ENCODE measurements at places on chromosomes 5 and 9.

DNA sequence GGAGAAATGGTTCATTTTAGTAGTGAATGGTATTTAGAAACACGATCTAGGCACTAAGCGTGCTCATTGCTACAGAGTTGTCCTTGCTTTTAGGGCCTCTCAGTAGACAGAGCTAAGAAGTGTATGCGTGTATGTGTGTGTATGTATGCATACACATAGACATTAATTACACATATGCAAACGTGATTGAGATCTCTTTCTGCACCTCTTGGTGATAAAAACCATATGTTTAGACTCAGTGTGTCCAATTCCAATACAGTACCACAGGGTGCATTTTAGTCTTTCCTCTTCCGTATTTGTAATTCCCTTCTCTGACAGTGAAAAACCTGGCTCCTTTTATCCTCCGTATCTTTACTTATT, 13.1 kb downstream of the TRIO start:
- DNase-seq = no peak

- DNase-seq = no peak
Observed at GRCh38 chr5:7755958-7756357, 95.0 kb downstream of the CFAP90 start.

GRCh38 chr9:2163231-2163885, 148.2 kb downstream of the SMARCA2 start:
- DNase-seq = no peak

DNA sequence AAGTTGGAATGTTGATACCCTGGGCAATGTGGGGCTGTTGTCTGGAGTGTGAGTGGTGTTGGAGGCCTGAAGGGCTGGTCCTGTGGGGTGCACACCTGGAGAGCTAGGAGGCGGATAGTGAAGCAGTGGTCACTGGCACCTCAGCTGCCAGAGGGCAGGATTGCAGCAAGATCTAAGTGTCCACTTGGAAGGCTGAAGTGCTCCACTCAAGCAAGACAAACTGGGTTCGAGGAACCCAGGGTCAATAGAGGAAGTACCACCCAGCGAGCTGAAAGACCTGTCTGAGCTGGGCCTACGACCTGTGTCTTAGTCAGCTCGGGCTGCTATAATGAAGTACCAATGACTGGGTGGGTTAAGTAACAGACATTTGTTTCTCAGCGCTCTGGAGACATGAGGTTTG, 39.7 kb upstream of the TJP2 start:
- no peak for DNase-seq

DNA sequence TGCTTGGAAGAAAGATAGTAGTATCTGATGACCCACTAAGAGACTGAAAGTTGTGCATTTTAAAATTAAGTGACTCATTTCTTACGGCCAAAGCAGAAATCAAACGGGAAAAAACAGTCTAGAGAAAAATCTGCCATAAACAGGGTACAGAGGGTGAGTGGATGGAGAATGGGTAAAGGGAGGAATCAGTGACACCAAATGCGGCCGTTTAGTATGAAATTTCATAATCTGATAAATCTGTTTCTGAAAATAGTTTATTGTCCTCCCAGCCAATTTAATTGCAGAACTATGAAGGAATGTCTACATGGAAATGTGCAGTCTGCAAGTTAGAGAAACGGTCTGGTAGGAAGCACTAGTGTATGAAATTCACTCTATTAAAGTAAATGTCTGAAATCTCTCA, 39.5 kb downstream of the ADAMTS12 start:
- peak; percentile 53 for DNase-seq

All from fibroblast of skin of right biceps (primary cell).